Fibroblast of skin of abdomen (primary cell): ENCODE measurements at places on chromosomes 2 and 18.

DNA sequence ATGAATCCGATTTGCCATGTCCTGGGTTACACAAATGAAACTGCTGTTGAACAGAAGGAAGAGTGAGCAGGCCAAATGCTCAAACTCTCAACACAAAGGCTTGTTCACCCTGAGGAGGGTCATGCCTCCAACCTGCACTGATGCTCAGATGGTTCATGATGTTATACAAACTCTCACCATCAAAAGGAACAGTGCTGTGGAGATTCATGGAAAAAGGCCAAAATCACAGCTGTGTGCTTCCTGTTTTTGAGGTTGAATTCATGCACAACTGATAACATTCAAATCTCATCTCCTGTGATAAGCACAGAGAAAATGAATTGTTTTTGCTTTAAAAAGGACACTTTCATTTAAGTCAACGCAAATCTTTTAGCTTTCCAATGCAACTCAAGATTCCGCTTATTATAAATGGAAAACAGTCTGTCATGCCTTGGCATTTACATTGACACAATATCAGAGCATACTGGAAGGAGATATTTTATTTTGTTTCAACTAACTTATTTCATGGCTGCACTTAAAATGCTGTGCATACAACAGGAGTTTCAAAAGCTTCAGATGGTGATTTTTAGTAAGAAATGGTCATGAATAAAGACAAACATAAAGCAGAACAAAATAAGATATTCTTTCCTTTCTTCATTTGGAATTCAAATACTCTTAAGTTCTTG, 22.2 kb upstream of the TTN start:
- DNase-seq = no peak

DNA sequence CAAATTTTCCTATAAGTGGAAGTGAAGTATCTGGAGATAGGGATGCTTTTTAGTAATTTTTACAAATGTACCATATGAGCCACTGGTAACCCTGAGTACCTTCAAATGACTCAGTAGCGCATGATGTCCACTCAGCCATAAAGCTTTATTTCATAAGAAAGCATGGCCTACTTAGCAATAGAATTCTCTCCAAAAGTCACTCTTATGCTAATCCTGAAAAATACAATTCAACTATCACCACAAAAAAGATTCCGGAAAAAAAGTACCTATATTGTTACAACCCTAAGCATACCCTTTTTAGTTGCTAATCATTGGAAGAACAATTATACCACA, 732.2 kb downstream of the SOCS6 start:
- no peak for DNase-seq

- peak; percentile 89 for DNase-seq
Measured at GRCh38 chr2:200408428-200409316, 101.2 kb downstream of the KCTD18 start.

- no peak for DNase-seq
Measured at GRCh38 chr2:190887089-190887488, 6.5 kb downstream of the GLS start.

DNA sequence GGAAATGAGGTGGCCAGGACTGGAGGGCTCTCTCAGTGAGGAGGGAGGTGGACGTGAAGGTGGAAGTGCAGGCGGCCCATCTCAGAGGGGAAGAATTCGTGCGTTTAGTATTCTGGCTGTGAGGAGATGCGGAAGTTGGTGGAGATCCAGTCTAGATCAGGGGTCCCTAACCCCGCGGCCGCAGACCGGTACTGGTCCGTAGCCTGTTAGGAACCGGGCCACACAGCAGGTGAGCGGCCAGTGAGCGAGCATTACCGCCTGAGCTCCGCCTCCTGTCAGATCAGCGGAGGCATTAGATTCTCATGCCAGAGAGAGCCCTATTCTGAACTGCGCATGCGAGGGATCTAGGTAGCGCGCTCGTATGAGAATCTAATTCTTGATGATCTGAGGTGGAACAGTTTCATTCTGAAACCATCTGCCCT, 1.6 kb upstream of the FHOD3 start:
- no peak for DNase-seq

- DNase-seq = peak; percentile 78
Measured at GRCh38 chr2:69741229-69741574, 732 bp upstream of the ANXA4 start.
